ENCODE measurements at places on chromosomes 4 and X.

- no peak for DNase-seq
Observed at GRCh38 chr4:156495836-156496235, 475.8 kb downstream of the PDGFC start.

DNA sequence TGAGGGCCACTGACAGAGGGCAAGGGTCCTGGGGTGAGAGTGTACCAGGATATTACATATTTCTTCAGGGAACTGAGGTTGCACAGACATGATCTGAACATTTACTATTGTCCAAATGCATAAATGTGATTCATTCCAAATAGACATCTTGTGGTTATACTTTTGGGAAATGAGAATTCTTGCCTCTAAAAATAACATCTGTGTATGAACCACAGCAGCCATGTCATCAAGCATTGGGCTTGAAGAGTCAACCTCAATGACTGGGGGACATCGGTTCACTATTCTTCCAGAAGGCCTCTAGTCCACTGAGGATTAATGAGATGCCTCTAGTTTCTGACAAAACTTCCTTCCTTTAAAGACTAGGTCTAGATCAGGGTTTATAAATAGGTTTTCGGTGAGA, 193.1 kb upstream of the GPC4 start:
- peak; percentile 53 for DNase-seq

GRCh38 chrX:25296850-25297249, 281.1 kb upstream of the ARX start:
- DNase-seq: peak; percentile 69

- DNase-seq: no peak
Observed at GRCh38 chr4:133102612-133103409, 46.3 kb upstream of the PCDH10 start.

GRCh38 chr4:159328766-159329165, 225.9 kb downstream of the RAPGEF2 start:
- DNase-seq: no peak

DNA sequence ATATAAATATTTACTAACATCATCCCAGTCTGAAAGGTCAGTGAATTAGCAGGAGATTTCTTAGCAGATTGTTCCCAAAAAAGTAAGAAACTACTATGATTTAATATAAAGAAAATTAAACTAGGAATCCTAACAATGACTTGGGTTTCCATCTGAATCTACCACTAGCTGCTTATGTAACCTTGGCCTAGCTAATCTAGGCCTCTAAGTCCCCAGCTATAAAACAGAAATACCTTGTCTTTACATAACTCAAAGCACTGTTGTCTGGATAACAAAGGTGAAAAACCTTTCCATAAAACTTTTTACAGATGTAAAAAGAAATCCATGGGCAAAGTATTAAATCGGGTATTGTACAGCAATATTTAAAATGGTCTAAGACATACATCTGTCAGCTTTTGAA, 3.0 kb downstream of the FBXL5 start:
- DNase-seq: no peak

- DNase-seq: no peak
Observed at GRCh38 chrX:70456256-70456655, 11.6 kb downstream of the DLG3 start.

DNA sequence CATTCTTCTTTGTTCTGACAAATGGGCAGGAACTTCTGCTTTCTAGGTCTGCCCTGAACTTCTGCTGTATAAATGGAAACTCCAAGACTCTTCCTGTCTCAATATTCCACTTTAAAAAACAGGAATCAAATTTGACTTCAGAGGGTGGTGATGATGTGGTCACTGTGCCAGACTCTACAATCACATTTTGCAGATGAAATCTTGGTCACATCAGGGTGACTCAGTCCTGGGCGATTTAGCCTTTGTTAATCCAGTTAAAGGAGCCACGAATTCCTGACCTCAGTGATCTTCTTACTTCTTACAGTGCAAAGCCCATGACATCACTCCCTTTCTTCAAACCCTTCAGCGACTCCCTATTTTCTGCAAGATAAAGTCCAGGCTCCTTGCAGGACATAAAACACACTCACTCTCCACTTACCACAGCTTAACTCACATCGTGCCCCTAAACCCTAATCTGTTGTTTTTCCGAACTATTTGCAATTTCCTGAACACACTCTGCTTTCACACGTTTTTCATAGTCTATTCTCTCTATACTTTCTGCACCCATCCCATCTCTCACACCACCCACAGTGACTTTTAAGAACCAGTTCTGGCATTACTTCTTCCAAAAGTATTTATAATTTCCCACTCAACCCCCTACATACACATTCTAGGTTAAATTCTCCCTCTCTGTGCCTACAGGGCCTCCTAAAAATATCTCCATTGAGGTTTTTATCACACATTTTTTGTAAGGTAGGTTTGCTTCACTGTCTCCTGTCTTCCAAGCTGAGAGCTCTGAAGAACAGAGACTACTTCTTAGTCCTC, 11.1 kb downstream of the GASK1B start:
- peak; percentile 97 for DNase-seq

DNA sequence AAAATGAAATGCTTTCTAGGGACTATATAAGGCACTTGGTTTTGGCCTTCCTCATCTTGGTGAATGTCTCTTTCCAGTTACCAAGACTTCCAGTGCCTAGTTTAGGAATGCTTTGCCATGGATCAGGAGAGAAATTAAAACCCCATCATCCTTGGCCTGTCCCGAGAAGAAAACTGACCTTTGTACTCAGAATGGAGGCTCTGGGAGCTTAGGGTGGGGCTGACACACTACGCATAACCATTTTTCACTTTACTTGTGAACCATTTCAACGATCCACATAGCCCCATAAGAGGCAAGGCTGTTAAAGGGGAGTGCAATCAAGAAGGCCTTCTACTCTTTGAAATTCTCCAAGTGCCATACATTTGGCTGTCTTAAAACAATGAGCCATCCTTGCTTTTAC, 26.7 kb upstream of the ZCCHC13 start:
- no peak for DNase-seq

- DNase-seq: no peak
Observed at GRCh38 chrX:96102997-96103396, 581.6 kb upstream of the DIAPH2 start.

DNA sequence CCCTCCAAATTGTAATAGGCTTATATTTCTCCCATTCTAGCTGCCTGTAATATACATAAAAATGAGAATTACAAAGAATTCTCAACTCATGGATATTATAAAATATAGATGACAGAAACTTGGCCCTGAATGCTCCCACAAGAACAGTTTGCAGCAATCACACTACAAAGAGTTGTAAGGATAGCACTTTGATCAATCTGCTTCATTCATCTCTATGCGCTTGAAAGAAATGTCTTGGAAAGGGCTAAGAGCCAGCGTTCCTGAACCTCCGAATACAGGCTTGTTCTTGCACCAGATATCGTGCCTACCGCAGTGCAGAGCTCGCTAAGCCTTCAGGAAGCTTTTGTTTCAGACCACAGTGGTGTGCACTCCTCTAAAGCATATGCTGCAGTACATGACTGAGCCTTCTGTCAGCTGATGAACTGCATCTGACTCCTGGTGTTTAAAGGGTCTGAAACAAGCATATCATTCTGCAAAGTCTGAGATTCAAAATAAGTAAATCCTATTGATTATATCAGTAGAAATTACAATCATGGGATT, 417.6 kb upstream of the ZFP42 start:
- DNase-seq: no peak

- no peak for DNase-seq
Observed at GRCh38 chr4:41539711-41540110, 1.8 kb downstream of the LIMCH1 start.

DNA sequence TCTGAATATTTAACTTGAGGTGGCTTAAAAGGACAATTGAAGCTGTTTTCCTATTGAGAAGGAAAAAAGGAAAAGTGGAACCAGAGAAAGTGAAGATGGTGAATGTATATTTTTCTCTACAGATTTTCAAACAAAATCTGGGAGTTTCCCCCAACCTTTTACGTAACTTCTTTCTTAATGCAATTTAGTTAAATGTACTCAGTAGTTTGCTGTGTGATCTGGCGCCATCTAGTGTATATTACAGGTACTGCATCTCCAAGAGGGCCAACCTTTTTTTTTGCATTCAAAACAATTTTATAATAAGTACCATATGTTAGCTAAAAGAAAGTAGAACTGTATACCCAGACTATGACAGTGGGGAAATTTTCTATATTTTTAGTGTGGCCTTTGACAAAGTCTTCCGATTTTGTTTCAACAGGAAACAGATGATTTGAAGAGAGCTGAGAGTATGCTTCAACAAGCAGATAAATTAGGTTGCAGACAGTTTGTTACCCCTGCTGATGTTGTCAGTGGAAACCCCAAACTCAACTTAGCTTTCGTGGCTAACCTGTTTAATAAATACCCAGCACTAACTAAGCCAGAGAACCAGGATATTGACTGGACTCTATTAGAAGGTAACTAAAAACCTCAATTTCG, 82.0 kb downstream of the PLS3 start:
- DNase-seq: peak; percentile 58

- DNase-seq: peak; percentile 73
Observed at GRCh38 chr4:97942137-97942536, 201.1 kb downstream of the STPG2 start.

GRCh38 chr4:176601124-176601523, 191.6 kb downstream of the VEGFC start:
- no peak for DNase-seq

All from kidney tubule cell (primary cell).